ENCODE measurements at places on chromosomes 2 and 18. TPM values are rescaled to one million over a fixed set of nuclear protein-coding genes. Genes with fewer than 3 reads are reported as not detected.

Gene DQX1
- total RNA-seq, result 3.9 TPM

Gene SF3B6
- total RNA-seq, result 238 TPM

Gene FAHD2B
- 12.6 TPM for total RNA-seq

Gene TMEM37
- not detected for total RNA-seq

Gene CRYGA
- not detected for total RNA-seq

Gene ABCG5
- total RNA-seq, result not detected

Gene PTPN4
- 46.3 TPM for total RNA-seq

Gene RSAD2
- 1.1 TPM for total RNA-seq

Gene RIT2
- total RNA-seq, result not detected

Gene C2orf81
- 0.85 TPM for total RNA-seq

Gene SAG
- total RNA-seq, result not detected

Gene MYO5B
- total RNA-seq, result 53.4 TPM

Gene DYTN
- total RNA-seq, result not detected
